ENCODE measurements at places on chromosomes 1 and 21.

- DNase-seq = no peak
Measured at GRCh38 chr1:44862829-44863401, 19.9 kb upstream of the PTCH2 start.

GRCh38 chr1:240308096-240308495, 216.4 kb downstream of the FMN2 start:
- DNase-seq = no peak

GRCh38 chr1:54614024-54614423, 9.3 kb downstream of the FAM151A start:
- no peak for DNase-seq

- no peak for DNase-seq
Measured at GRCh38 chr21:35189077-35189863, 140.2 kb upstream of the RUNX1 start.

- no peak for DNase-seq
Measured at GRCh38 chr1:229195246-229195645, 75.7 kb upstream of the RAB4A start.

GRCh38 chr1:33181921-33182341, at the start of gene TRIM62:
TSS of gene TRIM62 (minus strand) at chr1:33182043. CDS start at chr1:33181432, 611 bp downstream.
- DNase-seq = peak; percentile 87

DNA sequence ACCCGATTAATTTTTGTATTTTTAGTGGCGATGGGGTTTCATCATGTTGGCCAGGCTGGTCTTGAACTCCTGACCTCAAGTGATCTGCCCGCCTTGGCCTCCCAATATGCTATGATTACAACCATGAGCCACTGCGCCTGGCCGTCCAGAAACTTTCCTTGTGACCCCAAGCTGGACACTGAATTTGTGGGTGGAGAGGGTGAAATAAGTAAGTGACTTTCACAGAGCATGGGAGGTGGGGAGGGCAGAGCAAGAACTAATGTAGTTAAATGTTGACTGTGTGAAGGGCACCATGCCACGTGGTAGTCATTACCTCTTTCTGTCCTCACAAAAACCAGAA, 2.7 kb upstream of the UTP11 start:
- DNase-seq = no peak

- no peak for DNase-seq
Measured at GRCh38 chr1:210857146-210857663, 276.7 kb downstream of the KCNH1 start.

DNA sequence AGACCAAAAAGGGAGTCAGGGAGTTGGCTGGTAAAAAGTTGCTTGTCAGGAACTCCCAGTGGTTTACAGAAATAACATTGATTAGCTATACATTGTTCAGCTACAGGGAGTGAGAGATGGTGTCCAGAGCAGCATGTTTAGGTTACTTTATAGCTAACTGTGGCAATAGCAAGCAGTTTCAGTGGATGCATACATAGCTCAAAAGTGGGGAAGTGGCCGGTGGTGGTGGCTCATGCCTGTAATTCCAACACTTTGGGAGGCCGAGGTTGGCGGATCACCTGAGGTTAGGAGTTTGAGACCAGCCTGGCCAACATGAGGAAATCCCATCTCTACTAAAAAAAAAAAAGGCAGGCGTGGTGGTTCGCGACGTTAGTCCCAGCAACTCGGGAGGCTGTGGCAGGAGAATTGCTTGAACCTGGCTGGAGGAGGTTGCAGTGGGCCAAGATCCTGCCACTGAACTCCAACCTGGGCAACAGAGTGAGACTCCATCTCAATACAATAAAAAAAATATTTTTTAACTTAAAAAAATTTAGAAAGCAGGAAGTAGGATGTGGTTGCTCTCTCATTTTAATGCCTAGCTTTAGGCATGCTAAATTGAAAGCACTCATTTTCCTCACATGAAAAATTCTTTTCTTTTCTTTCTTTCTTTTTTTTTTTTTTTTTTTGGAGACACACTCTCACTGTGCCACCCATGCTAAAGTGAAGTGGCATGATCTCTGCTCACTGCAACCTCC, 109.7 kb downstream of the PPIAL4G start:
- DNase-seq = no peak

DNA sequence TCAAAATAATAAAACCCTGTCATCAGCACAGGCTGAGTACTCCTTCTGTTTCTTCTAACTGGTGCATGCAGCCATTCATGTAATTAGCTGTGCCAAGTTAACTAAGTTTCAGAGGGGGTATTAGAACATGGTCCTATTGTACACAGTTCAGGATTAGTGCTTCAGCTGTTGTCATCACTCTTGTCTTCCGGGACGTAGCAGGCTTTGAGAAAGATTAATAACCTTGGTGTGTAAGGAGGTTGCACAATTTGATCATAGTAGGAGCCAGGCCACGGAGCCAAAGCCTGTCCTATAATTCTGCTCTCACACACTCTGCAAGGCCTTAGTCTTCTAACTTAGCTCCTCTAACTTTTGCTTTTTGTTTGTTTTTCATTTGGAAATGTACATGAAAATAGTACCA, 44.7 kb downstream of the PTGFRN start:
- DNase-seq = no peak

- no peak for DNase-seq
Measured at GRCh38 chr1:176826265-176826664, 338.2 kb downstream of the ASTN1 start.

DNA sequence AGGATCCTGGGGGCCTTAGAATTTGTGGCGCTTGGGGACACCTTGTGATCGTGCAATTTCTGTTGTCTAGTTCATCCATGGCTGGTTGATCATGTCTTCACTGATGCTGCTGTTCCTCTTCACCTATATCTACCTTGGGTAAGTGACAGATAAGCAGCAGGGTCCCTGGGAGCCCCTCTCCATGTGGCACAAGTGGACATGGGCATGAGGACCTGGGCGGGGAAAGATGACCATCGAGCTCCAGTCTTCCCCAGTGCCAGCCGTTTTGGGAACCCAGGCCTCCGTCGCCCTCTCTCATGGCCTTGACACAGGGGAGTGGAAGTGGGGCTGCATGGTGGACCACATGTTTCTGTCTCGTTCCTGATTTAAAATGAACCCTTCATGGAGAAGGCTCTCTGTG, 17.6 kb downstream of the PSEN2 start:
- no peak for DNase-seq
